ENCODE measurements at places on chromosomes 11 and 22.

DNA sequence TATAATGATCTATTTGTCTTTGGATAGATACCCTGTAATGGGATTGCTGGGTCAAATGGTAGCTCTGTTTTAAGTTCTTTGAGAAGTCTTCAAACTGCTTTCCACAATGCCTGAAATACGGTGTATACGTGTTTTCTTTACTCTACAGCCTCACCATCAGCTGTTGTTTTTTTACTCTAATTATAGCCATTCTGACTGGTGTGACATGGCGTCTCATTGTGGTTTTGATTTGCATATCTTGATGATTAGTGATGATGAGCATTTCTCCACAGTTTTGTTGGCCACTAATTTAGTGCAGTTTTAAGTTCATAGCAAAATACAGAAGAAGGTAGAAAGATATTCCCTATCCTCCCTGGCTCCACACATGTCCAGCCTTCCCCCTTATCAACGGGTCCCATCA is 26.3 kb upstream of the VPREB1 start:
- no peak for DNase-seq

DNA sequence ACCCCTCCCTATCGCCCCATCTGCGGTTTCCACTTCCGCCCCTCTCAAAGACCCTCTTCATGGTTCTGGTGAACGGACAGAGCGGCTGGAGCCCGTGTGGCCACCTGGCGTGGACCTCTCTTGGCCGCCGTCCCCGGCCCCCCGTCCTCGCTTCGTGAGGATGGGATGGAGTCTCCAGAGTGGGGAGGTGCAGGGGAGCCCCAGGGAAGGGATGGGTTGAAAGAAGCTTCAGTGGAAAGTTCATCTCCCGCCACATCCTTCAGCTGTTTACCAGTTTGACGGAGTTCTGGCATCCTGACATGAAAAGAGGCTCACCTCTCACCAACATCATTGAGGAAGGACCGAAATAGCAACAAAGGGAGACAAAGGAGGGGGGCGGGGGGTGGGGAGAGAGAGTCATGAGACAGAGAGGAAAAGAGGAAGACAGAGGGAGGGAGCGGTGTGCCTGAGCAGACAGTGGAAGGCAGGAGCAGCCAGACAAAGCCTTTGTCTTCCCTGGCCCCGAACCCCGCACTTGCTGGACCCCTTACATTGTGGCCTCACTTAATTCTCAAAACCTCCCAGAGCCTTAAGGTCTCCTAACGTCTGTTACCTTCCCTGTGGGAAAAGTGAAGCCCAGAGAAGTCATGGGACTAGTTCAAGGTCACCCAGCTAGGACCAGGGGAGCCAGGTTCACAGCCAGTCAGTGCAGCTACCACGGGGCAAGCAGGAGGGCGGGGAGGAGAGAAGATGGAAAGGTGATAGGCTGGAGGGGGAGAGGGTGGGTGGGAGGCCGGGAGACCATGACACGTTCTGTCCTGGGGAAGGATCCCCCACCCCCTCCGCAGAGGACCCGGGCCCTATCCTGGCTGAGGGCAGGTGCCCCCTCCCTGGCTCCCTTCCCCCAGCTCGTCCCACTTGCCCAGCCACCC is 54.9 kb downstream of the CD6 start:
- no peak for DNase-seq

GRCh38 chr11:125086633-125087296 is 23.7 kb downstream of the SLC37A2 start:
- DNase-seq = no peak

GRCh38 chr11:61098778-61099177 is 3.5 kb upstream of the CD5 start:
- no peak for DNase-seq

DNA sequence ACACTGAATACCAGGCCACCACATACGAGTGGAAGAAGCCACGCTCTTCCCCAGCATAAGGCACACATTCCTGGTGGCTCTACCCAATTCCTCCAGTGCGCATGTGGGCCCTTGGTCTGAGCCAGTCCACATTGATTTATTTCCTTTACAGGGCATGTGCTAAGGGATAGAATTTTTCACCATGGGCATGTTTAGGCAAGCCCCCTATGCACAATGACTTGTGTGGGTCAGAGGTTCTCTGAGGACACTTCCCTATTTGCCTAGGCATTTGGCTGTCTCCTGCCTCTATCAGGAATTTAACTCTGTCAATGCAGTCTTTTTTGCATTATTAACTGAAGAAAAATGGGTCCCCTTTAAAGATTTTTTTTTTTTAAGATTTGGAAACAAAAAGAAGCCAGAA is 718.1 kb downstream of the NTM start:
- DNase-seq = no peak

GRCh38 chr11:126680131-126680530 is 320.4 kb downstream of the KIRREL3 start:
- no peak for DNase-seq

GRCh38 chr22:25929321-25929878 is 187.4 kb downstream of the MYO18B start:
- DNase-seq = no peak

- DNase-seq = no peak
Observed at GRCh38 chr22:35886309-35886708, 142.3 kb downstream of the RBFOX2 start.

DNA sequence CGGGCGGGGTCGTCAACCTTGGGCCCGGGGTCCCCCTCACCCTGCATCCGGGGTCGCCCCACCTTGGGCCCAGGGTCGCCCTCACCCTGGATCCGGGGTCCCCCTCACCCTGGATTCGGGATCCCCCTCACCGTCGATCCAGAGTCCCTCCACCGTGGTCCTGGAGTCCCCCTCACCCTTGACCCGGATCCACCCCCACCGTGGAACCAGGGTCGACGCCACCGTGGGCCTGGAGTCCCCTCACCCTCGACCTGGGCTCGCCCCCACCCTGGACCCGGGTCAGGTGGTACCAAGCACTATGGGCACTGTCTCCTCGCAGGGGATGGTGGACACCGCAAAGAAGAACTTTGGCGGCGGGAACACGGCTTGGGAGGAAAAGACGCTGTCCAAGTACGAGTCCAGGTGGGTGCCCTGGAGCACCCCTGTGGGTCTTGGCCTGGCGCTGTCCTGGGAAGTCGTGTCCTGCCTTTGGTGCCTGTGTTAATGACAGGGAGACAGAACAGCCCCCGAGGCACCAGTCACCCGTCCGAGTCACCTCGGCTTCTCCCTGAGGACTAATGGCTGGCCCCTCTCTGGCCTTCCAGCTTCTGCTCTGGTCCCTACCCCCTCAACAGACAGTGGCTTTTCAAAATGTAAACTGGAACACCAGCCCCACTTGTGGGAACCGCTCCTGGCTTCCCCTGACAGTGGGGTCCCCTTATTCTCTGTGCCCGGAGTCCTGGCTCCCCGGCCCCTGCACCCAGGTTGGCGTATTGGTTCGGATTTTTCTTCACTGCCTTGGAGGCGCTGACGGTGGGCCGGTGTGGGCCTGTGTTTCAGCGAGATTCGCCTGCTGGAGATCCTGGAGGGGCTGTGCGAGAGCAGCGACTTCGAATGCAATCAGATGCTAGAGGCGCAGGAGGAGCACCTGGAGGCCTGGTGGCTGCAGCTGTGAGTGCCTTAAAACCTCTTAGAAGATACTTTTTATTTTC is 762 bp downstream of the CRELD2 start:
- DNase-seq = no peak

- no peak for DNase-seq
Observed at GRCh38 chr11:76232026-76232665, 25.8 kb upstream of the WNT11 start.

GRCh38 chr11:123202155-123203151 is 7.4 kb upstream of the CLMP start:
- no peak for DNase-seq

DNA sequence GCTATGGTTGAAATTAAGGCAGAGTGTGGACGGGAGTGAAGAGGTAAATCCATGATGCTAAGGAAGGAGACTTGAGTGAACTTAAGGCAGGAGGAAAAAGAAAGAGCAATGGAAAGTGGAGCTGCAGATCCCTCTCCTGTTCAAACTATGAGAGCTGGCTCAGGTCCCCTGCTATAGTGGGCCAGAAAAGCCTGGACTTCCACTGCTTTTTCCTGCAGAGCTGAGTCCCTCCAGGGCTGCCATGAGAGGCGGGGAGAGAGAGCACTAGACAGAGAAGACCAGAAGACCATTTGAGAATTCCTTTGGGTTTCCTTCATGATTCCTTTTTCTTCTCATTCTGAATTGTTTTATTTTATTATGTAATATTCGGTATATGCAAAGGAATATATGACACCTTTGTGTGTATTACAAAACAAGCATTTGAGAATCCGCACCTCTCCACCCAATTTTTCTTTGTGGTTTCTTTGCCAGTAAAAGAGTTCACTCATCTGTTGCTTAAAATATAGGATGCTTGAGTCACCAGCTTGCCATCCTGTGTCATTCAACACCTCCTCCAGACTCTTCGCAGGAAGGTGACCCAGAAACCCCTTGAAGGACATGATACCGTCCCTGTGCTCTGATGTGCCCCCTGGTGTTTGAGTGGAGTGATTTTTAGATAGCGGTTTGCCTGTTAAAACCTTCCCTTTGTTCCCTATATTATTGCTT is 24.4 kb downstream of the SREBF2 start:
- DNase-seq = peak; percentile 64
